ENCODE measurements at places on chromosomes 3 and 15.
A peak's percentile ranks its signal among the peaks of the same experiment; 100 is the strongest.

DNA sequence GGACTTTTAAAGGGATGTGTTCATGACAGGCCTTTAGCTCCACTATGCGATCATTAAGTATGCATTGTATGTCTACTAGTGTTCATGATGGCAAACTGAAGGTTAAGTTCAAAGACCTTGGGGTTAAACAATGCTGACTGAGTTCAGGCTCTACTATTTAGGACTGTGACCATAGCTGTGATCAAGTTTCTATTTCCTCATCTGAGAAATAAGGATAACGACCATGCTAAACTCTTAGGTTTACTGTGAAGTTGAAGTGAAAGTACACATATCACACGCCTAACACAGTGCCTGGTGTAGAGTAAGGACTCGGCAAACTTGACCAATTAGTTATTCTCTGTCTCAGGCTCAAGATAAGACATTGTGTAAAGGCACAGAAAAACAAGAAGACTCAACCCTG is 243.2 kb downstream of the MBNL1 start:
- DNase-seq = no peak

GRCh38 chr3:106510206-106510605 is 641.4 kb upstream of the CBLB start:
- no peak for DNase-seq

- DNase-seq = no peak
These were observed 87.8 kb downstream of the CEMIP start for GRCh38 chr15:80866936-80867335.

GRCh38 chr3:60919296-60919695 is 332.0 kb downstream of the FHIT start:
- no peak for DNase-seq

GRCh38 chr3:33798113-33798417 is 365 bp upstream of the PDCD6IP start:
- DNase-seq = no peak

GRCh38 chr3:116971531-116971930 is 262.0 kb downstream of the TUSC7 start:
- DNase-seq = no peak

DNA sequence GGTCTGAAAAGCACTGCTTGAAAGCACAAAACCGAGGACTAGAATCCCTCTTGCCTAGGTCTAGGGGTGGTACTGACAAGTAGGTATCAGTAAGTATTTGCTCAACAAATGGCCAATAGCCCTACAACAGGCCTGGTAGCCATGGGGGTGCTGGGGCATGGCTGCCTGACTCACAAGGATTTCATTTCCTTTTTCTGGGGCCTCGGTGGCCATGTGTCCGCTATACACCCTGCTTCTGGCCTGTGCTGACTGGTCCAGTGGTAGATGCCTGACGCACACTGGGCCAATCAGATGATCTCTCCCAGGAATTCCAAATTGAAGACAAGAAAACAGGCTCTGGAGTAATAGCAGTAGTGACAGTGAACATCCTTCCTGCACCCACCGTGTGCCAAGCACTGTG is 29.4 kb downstream of the MELTF start:
- DNase-seq = no peak

GRCh38 chr15:100111125-100112060 is 230.4 kb downstream of the ADAMTS17 start:
- peak; percentile 70 for DNase-seq

GRCh38 chr3:3665546-3665945 is 133.7 kb upstream of the LRRN1 start:
- DNase-seq = peak; percentile 76

DNA sequence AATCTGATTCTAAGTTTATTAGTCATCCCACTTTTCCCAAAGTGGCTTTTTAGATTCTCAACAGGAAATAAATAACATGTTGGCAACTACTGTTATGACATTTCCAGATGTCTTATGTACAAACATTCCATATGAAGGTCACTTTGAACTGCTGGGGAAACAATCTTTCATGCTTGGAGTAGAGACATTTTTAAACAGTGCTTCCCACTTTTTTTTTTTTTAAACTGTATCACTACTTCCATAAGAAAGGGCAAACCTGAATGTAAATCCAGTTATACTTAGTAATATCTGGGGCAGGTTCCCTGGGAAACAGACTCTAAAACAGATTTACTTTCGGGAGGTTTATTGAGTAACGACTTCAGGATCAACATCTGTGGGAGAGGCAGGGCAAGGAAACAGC is 473.8 kb downstream of the TAFA4 start:
- no peak for DNase-seq

All from renal cortical epithelial cell (primary cell).